ENCODE measurements at places on chromosomes 2 and 18. TPM values are rescaled to one million over a fixed set of nuclear protein-coding genes. Genes with fewer than 3 reads are reported as not detected.

Gene DCDC2C
- total RNA-seq: not detected

Gene ABCA12
- total RNA-seq: not detected

DNA sequence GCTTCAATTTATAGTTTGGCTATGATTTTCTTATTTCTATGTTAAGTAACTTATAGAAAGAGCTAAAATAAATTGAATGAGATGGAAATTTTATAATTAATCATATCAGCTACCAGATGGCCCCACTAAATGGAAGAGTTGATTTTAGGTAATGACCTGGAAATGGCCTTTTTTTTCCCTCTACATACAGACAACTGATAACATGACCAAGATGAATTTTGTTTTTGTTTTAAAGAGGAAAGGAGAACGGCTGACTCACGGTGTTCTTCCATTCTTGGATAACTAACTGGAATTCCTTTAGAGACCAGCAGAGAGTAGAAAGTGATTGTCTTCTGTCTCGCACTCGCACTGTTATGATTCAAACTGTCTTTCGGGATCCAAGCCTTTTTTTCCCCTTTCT lies 91.0 kb downstream of the TMEM185B start:
- H3K27me3 ChIP-seq: no peaks in the 10 kb centered on the region
- peaks cover 26% of the 10 kb centered on the region for H3K4me1 ChIP-seq
- H3K4me3 ChIP-seq: no peak overlapping the region
- H3K27ac ChIP-seq: peak overlapping the region; percentile 53

Gene KCNF1
- total RNA-seq: not detected

DNA sequence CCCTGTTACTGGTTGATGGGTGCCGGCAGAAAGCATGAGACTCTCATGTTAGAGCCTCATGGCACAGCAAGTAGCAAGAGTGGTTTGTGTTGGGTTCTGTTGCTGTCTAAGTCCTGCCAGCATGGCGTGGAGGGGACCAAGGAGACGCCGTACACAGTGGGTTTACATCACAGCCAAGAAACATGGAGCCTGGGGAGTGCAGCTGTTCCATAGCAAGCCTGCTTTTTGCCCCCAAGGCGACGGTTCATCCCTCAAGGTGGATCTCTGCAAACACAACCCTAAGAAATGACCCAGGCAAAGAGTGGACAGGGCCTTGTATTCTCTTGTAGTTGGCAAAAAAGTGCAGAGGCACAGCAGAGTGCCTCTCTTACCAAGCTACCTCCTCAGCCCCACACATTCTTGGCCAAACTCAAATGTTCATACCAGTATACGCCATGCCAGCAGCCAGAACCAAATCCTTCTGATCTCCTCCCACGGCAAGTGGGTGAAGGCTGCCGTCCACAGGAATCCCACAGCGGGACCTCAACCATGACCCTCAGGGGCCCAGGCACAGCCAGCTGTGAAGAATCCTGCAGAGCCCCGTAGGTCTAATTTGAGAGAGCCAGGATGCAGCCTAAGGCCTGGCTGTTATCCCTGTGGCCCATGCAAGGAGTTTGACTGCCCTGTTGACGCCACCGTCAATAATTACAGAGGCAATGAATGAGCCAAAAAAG lies 19.0 kb downstream of the SNED1 start:
- no peaks in the 10 kb centered on the region for H3K4me1 ChIP-seq
- H3K36me3 ChIP-seq: no peaks in the 10 kb centered on the region
- no peak for DNase-seq
- no peaks in the 10 kb centered on the region for H3K27me3 ChIP-seq
- no peak overlapping the region for H3K27ac ChIP-seq

GRCh38 chr2:201769666-201770373 lies 10.9 kb downstream of the ALS2 start:
- no peaks in the 10 kb centered on the region for H3K27me3 ChIP-seq
- no peaks in the 10 kb centered on the region for H3K4me1 ChIP-seq
- H3K36me3 ChIP-seq: peaks cover 4% of the 10 kb centered on the region
- DNase-seq: no peak
- no peak overlapping the region for H3K4me3 ChIP-seq

DNA sequence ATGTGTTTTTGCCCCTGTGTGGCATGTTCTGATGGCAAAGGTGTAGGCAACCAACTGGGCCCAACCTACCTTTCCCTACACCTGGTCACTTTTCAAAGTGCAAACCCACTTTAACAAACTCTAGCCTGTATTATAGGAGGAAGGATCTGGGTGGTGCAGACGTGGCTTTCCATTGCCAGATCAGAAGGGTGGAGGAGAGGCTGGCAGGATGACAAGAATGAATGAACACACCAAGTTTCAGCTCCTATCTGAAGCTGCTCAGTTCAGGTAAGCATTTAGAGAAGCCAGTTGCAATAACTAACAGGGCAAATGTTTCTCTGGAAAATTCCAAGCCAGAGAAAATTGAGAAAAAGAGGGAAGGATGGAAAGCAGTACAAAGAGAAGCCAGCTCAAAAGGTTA lies 707 bp upstream of the SERPINB7 start:
- H3K27ac ChIP-seq: no peak overlapping the region
- H3K36me3 ChIP-seq: no peaks in the 10 kb centered on the region
- no peak overlapping the region for H3K4me3 ChIP-seq
- no peaks in the 10 kb centered on the region for H3K4me1 ChIP-seq

DNA sequence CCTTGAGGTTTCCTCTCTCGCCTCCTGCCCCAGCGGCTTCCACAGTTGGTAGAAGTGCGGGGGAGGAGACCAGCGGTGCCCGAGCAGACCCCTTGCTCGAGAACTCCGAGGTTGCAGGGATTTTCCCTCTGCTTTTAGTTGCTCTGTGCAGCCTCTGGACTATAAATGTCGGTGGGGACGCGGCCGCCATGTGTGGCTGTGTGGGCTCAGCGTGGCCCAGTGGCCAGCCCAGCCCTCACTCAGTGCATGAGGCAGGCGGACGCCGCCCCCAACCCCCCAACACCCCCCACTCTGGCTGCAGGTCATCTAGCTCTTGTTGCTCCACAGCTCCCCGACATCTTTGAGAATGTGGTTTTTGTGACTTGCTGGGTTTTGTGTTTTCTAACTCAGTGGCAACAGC lies 15.3 kb upstream of the D2HGDH start:
- H3K27ac ChIP-seq: no peak overlapping the region
- DNase-seq: no peak
- no peaks in the 10 kb centered on the region for H3K4me1 ChIP-seq
- no peak overlapping the region for H3K4me3 ChIP-seq
- no peaks in the 10 kb centered on the region for H3K27me3 ChIP-seq
- no peaks in the 10 kb centered on the region for H3K36me3 ChIP-seq

- H3K27ac ChIP-seq: no peak overlapping the region
- H3K4me3 ChIP-seq: no peak overlapping the region
- DNase-seq: no peak
- no peaks in the 10 kb centered on the region for H3K36me3 ChIP-seq
- H3K27me3 ChIP-seq: no peaks in the 10 kb centered on the region
These were observed 11.2 kb upstream of the NAPG start for GRCh38 chr18:10514601-10515000.

Gene RPIA
- total RNA-seq: 13.8 TPM

GRCh38 chr18:27017901-27018500 lies 152.5 kb upstream of the AQP4 start:
- no peaks in the 10 kb centered on the region for H3K27me3 ChIP-seq
- no peak for DNase-seq
- H3K4me1 ChIP-seq: no peaks in the 10 kb centered on the region
- no peak overlapping the region for H3K4me3 ChIP-seq
- no peaks in the 10 kb centered on the region for H3K36me3 ChIP-seq
- no peak overlapping the region for H3K27ac ChIP-seq

Gene STAM2
- total RNA-seq: 30.8 TPM

Gene INHBB
- 1.1 TPM for total RNA-seq

- no peak for DNase-seq
- H3K36me3 ChIP-seq: no peaks in the 10 kb centered on the region
- no peaks in the 10 kb centered on the region for H3K4me1 ChIP-seq
- no peaks in the 10 kb centered on the region for H3K27me3 ChIP-seq
- no peak overlapping the region for H3K27ac ChIP-seq
These were observed 94.7 kb upstream of the BOD1L2 start for GRCh38 chr18:57052173-57052572.

Data from adrenal gland (tissue), 19 donors.